ENCODE measurements at places on chromosomes 5 and 9.

GRCh38 chr9:35882263-35882848, 12.2 kb upstream of the OR13J1 start:
- peak; percentile 91 for DNase-seq

GRCh38 chr5:140145818-140146522, 20.2 kb downstream of the IGIP start:
- DNase-seq = peak; percentile 78

GRCh38 chr5:159107308-159107707, 7.6 kb upstream of the EBF1 start:
- DNase-seq = no peak

GRCh38 chr5:123012321-123012720, 24.2 kb downstream of the PPIC start:
- no peak for DNase-seq

DNA sequence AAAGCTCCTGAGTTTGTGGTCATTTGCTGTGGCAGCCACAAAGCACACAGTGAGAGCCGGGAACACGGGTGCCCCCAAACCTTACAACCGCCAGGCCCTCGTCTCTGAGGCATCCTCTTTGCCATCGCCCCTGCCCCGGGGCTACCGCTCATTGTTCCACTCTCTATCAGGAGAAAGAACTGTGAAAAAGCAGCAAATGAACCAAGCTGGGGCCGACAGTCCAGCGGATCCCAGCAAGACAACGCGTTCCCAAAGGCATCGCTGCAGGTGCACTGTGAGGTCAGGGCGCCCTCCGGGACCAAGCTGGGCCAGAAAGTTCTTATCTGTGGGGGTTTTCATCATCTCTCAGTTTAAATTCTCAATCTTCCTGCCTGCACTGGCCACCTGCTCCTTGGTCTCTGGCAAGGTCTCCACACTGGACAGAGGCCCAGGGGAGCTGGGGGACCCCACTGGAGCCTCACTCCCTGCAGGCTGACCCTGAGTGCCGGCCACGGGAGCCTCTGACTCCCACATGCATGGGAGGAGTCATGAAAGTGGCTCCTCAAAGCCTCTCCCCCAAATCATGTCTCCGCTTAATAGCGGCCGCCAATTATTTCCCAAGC, 32.1 kb downstream of the VAV2 start:
- no peak for DNase-seq

- DNase-seq = no peak
These were observed 59.8 kb downstream of the FOXD1 start for GRCh38 chr5:73388740-73389139.

- DNase-seq = no peak
These were observed 219.5 kb downstream of the NXNL2 start for GRCh38 chr9:88754452-88754851.

GRCh38 chr9:89657295-89657694, 52.5 kb downstream of the GADD45G start:
- DNase-seq = no peak

DNA sequence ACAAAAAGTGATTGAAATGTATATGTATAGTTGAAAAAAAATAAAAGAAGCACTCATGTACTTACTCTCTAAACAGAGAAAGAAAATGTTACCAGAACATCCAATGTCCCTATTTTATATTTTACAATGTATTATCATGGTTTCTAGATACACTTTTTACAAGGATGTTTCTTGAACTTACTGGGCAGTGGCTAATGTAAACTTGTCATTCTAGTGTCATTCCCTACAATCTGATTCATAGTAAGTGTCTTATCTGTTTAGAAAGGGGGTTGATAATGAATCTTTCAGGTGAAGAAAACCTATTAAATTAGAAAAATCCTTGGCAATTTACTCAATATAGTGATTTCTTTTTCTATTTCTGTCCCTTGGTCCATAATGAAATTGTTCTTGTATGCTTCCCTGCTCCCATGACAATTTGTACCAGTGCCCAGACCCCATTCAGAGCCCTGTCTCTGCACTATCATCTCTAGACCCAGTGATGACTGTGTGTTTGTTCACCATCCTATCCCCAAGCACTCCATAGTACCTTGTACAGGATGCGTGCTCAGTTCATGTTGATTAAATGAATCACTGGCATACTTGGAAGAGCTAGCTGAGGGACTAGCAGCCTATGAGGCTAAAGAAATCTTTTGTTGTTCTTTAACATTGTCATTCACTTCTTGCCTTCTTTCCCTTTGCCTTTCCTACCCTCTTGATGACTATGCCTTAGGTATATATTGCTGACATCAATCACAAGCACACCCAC, 101.2 kb downstream of the HMHB1 start:
- DNase-seq = no peak

GRCh38 chr9:89768650-89769071, 163.8 kb downstream of the GADD45G start:
- DNase-seq = no peak

DNA sequence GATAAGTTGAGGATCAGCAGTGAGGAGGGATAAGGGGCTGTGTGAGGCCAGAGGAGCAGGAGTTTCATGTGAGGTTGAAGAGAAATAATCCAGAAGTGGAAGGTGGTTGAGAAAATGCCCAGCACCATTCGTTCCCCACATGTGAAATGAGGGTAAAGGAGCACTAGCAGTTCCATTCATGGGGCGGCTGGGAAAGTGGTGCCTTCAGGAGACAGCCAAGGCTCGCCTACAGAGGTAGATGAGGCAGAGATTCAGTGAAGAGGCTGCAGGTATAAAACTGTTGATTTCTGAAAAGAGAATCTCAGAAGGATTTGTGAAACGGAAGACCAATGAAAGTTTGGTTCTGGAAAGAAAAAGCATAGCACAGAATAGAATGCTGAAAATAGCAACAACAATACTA, 272.6 kb downstream of the MSX2 start:
- no peak for DNase-seq

- no peak for DNase-seq
These were observed 41.5 kb downstream of the GCNT4 start for GRCh38 chr5:75010838-75011237.

GRCh38 chr9:120980951-120981350, 54.4 kb upstream of the TRAF1 start:
- DNase-seq = no peak

GRCh38 chr9:85199866-85200495, 530.5 kb downstream of the NTRK2 start:
- DNase-seq = no peak

GRCh38 chr5:79486116-79486515, 27.8 kb downstream of the HOMER1 start:
- no peak for DNase-seq

- DNase-seq = no peak
These were observed 186.5 kb downstream of the ERCC6L2 start for GRCh38 chr9:96062031-96062430.

DNA sequence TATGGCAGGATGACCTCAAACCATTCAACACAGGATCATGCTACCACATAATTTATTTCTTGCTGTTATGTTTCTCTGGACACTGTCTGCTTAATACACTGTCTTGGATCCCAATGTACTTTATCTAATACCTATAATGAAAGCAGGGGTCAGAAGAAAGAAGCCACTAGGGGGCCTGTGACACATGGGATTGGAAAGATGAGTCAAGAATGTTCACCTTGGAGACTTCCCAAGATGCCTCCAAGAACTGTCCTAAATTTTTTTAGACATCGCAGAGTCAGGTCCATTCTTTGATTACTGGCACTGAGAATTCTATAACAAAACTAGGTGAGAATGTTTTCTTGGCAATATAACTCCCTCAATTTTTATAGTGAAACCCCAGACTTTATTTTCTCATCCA, 305.8 kb upstream of the SMARCA2 start:
- DNase-seq = no peak

DNA sequence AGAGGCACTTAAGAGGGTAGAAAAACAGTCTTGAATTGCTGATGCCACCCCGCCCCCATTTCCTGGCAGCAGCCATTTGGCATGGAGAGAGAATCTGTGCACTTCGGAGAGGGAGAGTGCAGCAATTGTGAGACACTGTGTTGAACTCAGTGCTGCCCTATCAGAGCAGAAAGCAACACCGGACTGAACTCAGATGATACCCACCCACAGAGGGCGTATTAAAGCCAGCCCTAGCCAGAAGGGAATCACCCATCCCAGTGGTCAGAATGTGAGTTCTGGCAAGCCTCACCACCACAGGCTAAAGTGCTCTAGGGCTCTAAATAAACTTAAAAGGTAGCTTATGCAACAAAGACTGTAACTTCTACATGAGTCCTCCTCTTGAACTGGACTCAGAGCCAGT, 88.4 kb upstream of the RGS7BP start:
- DNase-seq = no peak

GRCh38 chr5:56269216-56269927, 36.2 kb upstream of the ANKRD55 start:
- no peak for DNase-seq

GRCh38 chr5:115180165-115180709, 10.5 kb upstream of the TRIM36 start:
- no peak for DNase-seq

- no peak for DNase-seq
These were observed 46.0 kb upstream of the OSMR start for GRCh38 chr5:38799556-38800377.

DNA sequence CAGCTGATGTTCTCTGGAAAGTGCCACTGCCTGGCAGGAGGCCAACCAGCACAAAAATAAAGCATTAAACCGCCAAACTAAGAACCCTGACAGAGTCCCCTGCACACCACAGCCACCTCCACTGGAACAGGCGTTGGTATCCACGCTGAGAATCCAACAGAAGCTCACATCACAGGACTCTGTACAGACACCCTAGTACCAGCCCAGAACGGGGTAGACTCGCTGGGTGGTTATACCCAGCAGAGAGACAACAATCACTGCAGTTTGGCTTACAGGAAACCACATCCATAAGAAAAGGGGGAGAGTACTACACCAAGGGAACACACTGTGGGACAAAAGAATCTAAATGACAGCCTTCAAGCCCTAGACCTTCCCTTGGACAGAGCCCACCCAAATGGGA, 15.0 kb upstream of the POU5F2 start:
- DNase-seq = no peak
